Right atrium auricular region (tissue), 2 donors: ENCODE measurements at places on chromosomes 2 and 18. TPM values are rescaled to one million over a fixed set of nuclear protein-coding genes. Genes with fewer than 3 reads are reported as not detected.

GRCh38 chr2:64237266-64237665, 93.0 kb upstream of the PELI1 start:
- no peak for DNase-seq

The ZAP70 gene
- total RNA-seq: 1.4 TPM

DNA sequence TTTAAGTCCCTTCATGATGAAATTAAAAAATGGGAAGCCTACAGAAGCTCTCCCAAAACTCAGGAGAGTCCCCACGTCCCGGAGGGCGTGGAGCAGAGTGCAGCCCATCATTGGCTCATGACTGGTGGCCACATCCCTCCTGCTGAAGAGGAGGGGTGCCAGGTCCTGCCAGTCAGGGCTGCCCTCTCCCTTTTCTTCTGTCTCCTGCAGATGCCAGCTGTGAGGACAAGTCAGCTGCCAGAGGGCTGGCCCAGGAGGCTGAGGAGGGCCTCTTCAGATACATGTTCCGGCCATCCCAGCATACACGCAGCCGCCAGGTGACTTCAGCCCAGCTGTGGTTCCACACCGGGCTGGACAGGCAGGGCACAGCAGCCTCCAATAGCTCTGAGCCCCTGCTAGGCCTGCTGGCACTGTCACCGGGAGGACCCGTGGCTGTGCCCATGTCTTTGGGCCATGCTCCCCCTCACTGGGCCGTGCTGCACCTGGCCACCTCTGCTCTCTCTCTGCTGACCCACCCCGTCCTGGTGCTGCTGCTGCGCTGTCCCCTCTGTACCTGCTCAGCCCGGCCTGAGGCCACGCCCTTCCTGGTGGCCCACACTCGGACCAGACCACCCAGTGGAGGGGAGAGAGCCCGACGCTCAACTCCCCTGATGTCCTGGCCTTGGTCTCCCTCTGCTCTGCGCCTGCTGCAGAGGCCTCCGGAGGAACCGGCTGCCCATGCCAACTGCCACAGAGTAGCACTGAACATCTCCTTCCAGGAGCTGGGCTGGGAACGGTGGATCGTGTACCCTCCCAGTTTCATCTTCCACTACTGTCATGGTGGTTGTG, 2.6 kb downstream of the INHA start:
- DNase-seq: no peak

The CCDC141 gene
- 28.9 TPM for total RNA-seq

The ERBB4 gene
- total RNA-seq: 22.4 TPM

DNA sequence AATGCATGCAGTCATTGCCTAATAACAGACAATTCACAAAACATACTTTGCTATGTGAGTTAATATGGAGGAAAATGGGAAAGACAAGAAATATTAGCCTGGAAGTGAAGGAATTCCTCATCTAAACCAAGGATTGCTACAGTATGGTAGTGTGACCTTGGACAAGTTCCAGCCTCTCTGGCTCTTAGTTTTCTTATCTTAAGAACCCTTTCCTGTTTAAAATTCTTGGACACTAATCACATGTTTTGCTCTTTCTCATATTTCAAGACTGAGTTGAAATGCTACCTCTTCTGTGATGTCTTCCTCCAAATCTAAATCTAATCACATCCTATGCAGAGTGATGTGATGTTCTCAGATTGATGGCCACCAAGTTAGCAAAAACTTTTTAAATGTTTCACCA, 20.8 kb upstream of the ADAM23 start:
- no peak for DNase-seq

GRCh38 chr2:47799031-47799609, 16.2 kb downstream of the MSH6 start:
- no peak for DNase-seq

The GCG gene
- not detected for total RNA-seq

The CAMKMT gene
- 4.6 TPM for total RNA-seq

DNA sequence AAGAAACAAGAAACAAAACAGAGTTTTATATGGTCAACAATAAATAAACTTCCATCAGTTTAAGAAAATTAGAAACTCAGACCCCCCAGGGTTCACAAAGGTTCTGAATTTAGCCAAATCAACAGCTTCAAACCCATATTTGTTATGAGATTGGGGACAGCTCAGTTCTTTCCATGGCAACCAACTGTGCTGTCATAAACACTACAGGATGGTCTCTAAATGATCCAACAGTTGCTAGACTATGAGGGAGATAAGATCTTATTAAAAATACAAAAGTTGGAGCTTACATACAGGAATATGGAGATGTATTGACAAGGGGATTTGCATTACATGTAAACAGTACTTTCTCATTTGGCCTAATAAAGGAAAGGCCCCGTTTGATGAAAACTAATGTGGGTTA, 154.6 kb upstream of the CTAGE1 start:
- DNase-seq: no peak

The PTPRN gene
- total RNA-seq: not detected

DNA sequence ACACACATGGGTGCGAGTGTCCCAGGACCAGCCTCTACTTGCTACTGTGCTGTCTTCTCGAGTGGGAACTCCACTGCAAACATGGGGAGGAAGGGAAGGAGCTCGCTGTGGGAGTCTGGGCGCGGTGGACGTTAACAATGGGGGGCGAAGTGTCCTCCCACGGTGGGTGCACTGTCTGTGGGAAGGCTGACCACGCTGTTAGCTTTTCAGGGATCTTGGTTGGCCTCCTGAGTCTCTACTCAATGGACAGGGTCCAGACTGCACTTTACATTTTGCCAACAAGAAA, 146.7 kb downstream of the MBP start:
- DNase-seq: no peak

DNA sequence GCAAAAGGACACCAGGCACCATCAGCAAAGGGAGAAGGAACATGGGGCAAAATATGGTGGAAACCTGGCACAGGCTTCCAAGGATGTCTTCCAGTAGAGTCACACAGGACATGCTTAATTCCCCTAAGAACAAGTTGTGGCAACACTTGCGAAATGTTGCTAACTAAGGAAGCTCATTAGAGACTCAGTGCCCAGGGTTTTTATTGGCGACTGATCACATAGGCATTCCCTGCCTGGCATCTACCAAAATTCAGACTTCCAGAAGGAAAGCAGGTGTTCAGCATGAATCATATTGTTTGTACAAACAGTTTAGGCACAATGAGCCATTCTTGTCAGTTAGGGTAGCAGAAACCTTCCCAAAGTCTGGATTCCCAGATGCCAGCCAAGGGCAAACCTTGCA, 25.7 kb downstream of the SLC4A1AP start:
- DNase-seq: no peak

- DNase-seq: no peak
Measured at GRCh38 chr18:65365245-65365980, 385.4 kb upstream of the CDH7 start.

GRCh38 chr2:174125090-174125489, 123.2 kb downstream of the OLA1 start:
- no peak for DNase-seq

GRCh38 chr2:119142824-119143223, 15.7 kb downstream of the C1QL2 start:
- no peak for DNase-seq

GRCh38 chr2:236237468-236238190, 26.6 kb downstream of the ASB18 start:
- no peak for DNase-seq

DNA sequence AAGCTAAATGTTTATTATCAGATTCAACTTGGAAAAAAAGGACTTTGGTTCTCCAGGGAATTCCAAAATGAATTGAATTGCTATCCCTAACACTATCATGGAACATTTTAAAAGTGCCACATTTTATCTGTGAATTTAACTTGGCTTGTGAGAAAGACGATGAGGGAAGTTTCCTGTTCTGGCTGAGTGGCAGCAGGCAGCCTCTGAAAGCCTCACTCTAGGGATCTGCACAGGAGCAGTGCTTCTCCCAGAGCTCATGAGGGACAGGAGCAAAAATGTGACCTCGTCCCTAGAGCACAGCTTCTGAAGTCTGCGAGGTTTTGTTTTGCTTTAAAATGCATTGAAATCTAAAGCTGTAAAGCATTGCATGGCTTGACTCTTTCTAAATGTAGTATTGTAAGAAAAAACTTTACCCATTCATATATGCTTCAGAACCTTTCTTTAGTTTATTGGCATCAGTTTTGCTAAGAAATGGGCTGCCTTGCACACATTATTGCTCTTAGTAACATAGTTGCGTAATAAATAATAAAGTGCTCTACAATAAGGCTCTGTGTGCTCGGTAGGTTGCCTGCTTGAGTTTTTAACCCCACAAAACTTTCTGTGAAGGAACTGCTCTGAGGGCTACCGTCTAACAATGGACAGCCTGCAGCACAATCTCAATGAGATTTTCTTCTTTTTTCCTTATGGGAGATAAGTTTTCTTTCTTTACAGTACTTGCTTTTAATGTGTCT, 136.2 kb upstream of the CDCA7 start:
- DNase-seq: no peak

DNA sequence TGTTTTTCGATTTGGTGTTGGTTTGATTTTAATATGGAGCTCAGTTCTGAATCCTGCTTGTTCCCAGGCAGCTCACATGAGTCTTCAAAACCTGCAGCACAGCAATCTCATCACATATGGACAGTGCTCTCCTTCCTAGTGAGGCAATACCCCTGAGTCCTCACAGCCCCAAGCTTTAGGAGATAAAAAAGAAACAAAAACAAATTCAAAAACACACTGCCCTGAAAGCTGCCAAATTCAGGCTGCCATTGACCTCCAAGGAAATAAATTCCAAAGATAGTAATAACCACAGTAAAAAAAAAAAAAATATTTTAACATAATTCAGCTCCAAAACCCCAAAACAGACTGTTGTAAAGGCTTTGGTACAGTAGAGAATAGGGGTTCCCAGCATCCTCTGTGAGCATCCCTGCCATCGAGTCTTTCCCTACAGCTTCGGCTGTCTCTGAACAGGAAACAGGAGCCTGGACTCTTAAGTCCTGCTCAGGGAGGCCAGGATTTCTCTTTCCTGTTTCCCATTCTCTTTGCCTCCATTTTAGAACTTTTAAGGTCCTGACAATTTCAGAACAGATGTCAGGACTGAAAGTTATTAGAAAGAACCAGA, 14.7 kb upstream of the SP3 start:
- no peak for DNase-seq

The FAM110C gene
- 8.3 TPM for total RNA-seq

The MARCHF4 gene
- total RNA-seq: 0.08 TPM
